Mesenteric fat pad (tissue), 1 donor: ENCODE measurements at places on chromosomes 5 and 9.

- DNase-seq, result no peak
Measured at GRCh38 chr5:144028636-144029035, 141.8 kb downstream of the YIPF5 start.

DNA sequence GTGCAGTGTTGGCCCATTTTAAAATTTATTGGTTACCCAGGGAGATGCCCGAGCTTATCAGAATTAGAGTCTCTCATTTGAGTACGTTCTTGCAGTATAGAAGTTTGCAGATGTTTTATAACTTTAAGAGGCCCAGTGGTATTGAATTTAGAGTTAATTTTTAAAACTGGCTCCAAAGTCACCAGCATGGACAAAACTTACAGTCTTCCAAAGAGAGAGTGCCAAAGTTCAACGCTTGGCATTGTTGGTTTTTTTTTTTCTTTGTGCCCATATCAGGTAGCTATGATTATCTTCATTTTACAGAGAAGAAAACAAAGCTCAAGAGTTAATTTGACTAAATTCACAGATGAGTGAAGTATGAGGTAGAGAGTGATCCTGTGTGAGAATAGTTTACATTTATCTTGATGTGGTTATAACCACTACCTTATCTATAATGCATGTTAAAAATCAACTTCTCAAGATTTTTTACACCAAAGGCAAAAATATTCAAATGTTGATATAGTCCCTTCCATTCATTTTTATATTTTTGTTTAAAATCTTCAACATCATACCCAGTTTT is 273.7 kb upstream of the DMRT1 start:
- DNase-seq, result no peak

GRCh38 chr5:108942701-108943100 is 195.0 kb downstream of the FER start:
- no peak for DNase-seq

DNA sequence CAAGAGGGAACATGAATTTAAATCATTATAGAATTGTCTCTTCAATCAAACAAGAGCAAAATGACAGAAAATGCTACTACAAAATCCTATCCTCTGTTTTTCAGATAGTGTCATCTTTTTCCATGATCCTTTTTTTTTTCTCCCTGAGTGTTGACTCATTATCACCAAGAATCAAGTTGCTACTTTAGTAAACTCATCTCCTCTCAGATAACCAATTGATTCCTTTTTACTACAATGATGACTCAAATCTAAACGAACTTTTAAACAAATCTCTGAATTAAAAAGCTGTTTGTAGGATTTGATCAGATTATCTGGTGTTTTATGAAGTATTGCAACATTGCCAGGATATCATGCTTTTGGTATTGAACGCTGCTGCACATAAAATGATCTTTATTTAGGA is 23.9 kb upstream of the IL7R start:
- DNase-seq, result no peak

GRCh38 chr9:14156046-14156445 is 157.9 kb downstream of the NFIB start:
- no peak for DNase-seq

DNA sequence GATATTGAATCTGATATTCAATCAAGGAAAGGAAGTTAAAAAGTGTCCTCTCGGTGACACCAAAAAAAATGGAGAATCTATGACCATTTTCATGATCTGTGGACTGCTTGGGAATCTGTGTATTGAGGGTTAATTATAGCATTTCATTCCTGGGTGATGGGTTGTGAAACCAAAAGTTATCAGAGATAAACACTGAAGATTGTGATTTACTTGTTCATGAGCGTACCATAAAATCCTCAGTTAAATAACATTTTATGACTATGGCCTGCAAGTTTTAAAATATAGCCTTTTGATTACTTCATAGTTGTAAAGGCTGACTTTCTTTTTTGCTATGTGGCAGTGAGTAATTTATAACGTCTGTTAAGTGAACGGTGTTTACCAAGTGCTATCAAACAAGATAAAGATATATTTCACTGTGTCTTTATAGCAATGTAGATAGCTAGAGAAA is 267.9 kb upstream of the SEMA6A start:
- DNase-seq, result no peak

DNA sequence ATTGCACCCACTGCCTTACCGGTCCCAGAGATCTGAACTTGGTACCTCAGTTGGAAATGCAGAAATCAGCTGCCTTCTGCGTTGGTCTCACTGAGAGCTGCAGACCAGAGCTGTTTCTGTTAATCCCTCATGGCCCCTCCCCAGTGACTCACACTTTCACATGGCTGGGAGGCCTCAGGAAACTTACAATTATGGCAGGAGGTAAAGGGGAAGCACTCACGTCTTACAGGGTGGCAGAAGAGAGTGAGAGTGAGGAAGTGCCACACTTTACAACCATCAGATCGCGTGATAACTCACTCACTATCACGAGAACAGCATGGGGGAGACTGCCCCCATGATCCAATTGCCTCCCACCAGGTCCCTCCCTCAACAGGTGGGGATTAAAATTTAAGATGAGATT is 648.5 kb downstream of the MTRR start:
- no peak for DNase-seq

GRCh38 chr5:130966990-130967525 is 198.0 kb downstream of the HINT1 start:
- no peak for DNase-seq

DNA sequence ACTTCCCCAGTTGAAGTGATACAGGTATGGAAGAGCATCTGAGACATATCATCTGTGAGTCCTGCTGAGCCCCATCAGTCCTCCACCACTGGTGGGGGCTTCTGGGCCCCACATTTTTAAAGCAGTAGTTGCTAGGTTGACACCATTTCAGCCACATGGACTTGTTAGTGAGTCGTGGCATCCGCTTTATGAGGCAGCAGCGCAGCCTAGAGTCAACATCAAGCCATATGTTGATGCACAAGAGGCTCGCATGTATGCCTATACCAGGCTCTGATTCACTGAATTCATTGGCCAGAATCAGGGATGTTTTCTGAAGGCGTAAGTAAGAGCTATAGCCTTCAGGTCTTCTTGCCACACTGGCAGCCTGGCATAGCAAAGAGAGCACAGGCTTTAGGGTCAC is 26.8 kb downstream of the ZNF346 start:
- DNase-seq, result no peak

GRCh38 chr5:159411115-159411514 is 80.8 kb upstream of the IL12B start:
- DNase-seq, result no peak

- DNase-seq, result no peak
Measured at GRCh38 chr9:130522233-130522808, 57.1 kb upstream of the FUBP3 start.

- peak; percentile 84 for DNase-seq
Measured at GRCh38 chr9:89879276-89879675, 274.5 kb downstream of the GADD45G start.

DNA sequence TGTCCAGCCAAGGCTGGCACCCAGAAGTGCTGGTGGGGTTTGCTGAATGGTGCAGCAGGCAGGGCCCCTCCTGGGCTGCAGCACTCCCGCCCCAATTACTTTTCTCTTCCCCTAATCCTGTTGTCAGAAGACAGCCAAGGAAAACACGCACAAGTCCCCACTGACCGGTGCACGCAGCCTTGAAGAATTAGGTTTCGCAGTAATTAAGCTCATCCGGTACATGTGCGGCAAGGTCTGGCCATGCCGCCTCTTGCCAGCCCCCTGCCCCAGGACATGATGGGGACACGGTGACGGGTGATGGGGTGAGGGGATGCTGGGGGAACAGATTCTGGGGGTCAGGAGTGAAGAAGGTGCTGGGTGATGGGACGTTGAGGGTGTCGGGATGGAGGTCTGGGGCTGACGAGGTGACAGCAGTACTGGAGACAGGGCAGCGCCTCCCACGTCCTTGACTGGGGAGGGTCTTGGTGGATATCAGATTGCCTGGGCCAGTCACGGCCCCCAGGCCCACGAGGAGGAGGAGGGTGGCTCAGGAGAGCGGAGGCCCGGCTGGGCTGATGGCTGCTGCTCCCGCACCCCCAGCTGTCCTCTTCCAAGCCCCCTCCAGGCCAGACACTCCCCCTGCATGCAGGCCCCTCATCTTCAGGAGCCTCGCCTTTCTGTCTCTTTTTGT is 34.9 kb downstream of the BARX1 start:
- DNase-seq, result no peak

DNA sequence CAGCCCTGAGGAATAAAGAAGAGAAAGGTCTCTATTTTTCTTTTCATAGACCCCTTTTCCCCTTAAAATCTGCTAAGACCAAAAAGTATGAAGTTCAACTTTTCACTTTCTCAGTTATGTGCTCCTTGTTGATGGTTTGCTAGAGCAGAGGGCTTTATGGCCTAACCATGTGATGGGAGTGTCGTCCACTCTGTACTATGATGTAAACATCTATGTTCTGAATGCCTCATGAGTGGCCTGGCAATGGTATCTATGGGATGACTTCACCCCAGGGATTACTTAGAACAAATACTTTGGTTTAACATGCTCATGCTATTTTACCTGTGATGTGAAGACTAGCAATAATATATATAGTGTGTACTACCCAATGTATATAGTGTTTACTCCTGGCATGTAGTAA is 43.7 kb upstream of the MIER3 start:
- DNase-seq, result no peak

DNA sequence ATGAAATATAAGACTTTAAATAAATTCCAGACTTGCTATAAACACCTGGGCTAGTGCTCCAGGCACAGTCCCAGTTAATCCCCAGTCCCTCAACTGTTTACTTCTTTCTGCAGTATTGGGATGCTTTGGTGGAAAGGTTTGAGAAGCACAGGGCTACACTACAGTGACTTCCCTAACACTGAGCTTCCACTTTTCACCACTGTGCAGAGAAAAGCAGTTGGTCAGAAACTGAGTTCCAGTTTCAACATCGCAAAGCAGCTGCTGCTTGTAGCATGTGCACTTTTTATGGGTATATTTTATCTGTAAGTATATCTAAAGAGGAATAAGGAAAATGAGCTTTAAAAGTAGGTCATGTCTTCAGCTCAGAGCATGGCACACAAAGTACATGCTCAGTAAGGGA is 339.7 kb downstream of the NTRK2 start:
- no peak for DNase-seq

GRCh38 chr9:109926421-109926869 is 146.4 kb downstream of the PALM2AKAP2 start:
- no peak for DNase-seq

DNA sequence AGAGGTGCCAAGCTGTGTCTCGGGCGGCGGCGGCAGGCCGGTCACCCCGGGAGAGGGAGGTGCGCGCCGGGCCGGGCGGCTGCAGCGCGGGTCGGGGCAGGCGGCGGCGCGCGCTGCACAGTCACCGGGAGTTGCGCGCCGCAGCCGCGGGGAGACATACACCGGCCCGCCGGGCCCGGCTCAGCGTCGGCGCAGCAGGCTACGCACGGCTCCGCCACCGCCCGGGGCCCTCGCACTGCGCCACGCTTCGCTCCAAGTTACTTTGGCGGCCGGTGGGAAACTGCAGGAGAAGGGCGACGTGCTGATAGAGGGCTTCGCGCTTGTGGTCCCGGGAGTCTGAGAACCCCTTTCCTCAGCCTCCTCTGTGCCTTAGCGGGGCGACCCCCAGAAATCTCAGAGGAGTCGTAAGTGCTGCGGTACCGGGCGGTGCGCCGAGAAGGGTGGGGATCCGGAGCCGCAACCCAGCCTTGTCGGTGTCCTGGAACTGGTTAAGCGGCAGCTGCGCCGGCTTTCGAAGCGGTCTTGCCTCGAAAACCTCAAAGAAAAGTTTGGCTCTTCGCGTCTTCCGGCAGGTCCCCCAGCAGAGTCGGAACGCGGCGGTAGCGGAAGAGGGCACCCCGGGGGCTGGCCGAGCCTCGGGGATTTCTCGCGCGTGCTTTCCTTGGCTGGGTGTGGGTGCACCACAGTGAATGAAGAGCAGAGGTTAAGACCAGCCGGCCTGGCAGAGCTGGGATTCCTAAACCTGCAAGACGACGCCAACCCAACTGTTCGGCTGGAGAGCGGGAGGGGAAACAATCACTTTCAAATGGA is at the start of gene EFNA5:
Gene EFNA5, minus strand, starts transcription at position 6 of the 810 bp plus-strand sequence.
- peak; percentile 88 for DNase-seq

DNA sequence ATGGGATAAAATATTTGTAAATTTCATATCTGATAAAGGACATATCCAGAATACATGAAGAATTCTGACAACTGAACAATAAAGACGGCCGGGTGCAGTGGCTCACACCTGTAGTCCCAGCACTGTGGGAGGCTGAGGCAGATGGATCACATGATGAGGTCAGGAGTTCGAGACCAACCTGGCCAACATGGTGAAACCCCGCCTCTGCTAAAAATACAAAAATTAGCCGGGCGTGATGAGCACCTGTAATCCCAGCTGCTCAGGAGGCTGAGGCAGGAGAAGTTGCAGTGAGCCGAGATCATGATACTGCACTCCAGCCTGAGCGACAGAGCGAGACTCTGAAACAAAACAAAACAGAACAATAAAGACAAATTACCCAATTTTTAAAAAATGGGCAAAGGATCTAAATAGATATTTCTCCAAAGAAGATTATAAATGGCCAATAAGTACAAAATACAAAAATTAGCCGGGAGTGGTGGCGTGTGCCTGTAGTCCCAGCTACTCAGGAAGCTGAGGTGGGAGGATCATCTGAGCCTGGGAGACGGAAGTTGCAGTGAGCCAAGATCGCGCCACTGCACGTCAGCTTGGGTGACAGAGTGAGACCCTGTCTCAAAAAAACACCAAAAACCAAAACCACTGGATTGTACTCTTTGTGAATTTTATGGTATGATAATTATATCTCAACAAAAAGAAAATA is 9.6 kb upstream of the NSD1 start:
- DNase-seq, result no peak

- no peak for DNase-seq
Measured at GRCh38 chr5:123610665-123611405, 98.9 kb downstream of the CSNK1G3 start.

DNA sequence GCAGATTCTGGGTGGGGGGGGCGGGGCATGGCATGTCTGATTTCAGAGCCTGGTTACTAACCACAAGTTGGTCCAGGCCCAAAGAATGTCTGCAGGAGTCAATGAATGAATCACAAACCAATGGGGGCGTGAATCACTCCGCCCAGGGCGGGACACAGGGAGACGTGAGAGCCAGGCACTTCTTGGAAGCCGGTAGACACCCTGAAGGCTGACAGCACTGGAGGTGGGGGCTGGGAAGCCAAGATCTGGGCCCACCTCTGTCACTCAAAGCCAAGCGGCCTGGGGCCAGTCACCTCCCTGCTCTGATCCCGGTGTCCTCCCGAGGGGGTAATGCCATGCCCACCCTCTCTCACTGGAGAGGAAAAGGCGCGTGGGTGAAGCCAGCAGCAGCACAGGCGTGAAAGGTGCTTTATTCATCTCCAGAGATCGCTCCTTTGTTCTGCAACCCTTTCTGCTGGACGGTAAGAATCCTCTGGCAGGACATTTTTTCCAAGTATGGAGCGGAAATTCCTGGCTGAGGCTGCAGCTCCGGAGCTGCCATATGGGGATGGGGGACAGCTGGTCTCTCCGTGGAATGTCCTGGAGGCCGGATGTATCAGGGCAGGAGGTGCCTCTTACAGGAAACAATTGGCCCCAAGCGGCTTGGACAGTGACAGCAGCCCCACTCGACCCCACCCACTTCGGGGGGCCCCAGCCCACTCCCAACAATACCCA is 85.0 kb downstream of the STK10 start:
- no peak for DNase-seq

- no peak for DNase-seq
Measured at GRCh38 chr9:99505936-99506335, 283.9 kb downstream of the SEC61B start.

- DNase-seq, result no peak
Measured at GRCh38 chr5:28165096-28165495, 1126.7 kb upstream of the CDH9 start.
